ENCODE measurements at places on chromosomes 1 and 21.
A peak's percentile ranks its signal among the peaks of the same experiment; 100 is the strongest.

GRCh38 chr1:235069577-235070563 is 58.8 kb downstream of the TOMM20 start:
- peaks cover 32% of the 10 kb centered on the region for H3K4me1 ChIP-seq
- H3K4me3 ChIP-seq = no peak overlapping the region
- H3K27me3 ChIP-seq = no peaks in the 10 kb centered on the region
- no peak overlapping the region for H3K27ac ChIP-seq
- no peak for DNase-seq

DNA sequence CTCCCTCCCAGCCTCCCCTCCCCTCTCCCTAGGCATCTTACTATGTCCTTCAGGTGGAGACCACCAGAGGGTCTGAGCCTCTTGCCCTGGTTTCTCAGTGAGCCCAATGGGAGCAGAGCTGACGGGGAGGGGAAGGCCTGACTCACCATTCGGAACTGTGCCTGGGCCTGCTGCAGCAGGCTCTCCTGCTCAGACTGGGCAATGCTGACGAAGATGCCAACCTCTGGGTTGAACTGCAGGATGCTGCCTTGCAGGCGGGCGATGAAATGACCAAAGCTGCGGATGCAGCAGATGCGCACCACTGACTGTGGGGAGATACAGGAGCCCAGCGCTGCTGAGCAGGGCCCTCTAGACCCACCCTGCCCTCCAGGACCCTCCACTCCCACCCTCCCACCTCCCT is 11.0 kb upstream of the PAQR6 start:
- peaks cover 11% of the 10 kb centered on the region for H3K4me1 ChIP-seq
- H3K27me3 ChIP-seq = no peaks in the 10 kb centered on the region
- DNase-seq = no peak
- H3K36me3 ChIP-seq = peaks cover 24% of the 10 kb centered on the region

- no peaks in the 10 kb centered on the region for H3K27me3 ChIP-seq
- no peak overlapping the region for H3K4me3 ChIP-seq
- DNase-seq = no peak
These were observed 370.6 kb downstream of the PTPRC start for GRCh38 chr1:199009447-199009846.

DNA sequence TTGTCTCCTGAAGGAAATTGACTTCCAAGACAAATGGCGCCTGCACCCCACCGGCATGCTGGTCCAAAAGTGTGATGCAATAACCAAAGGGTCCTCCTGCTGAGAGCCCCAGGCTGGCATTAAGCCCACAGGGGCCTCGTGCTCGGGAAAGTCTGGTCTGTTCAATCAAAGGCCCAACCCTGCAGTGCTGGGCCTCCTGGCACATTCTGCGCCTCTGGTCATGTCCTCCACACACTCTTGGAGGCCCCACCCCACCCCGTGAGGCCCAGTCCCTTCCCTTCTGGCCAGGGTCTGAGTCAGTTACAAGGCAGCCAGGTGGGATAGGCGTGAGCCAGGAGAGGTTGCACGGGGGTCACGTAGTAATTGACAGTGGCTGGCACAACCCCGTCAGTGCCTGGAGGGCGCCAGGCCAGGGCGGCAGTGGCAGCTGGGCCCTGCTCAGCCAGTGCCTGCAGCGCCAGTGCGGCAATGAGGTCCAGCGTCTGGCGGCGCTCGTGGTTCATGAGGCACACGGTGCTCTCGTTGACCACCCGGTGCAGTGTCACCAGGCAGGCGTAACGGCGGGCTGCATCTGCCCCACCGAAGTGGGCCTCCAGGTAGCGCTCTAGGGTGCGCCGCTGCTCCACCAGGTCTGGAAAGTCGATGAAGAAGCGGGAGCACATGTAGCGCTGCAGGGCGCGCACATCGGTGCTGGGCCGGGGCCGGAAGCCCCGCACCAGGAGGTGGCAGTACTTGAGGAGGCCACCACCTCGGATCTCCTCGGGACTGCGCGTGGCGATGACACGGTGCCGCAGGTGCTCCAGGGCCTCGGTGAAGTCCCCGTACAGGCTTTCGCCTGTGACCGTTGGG is 6.8 kb downstream of the TENT5B start:
- peaks cover 60% of the 10 kb centered on the region for H3K4me1 ChIP-seq
- H3K27ac ChIP-seq = no peak overlapping the region
- DNase-seq = no peak
- H3K36me3 ChIP-seq = no peaks in the 10 kb centered on the region
- peaks cover 5% of the 10 kb centered on the region for H3K27me3 ChIP-seq
- no peak overlapping the region for H3K4me3 ChIP-seq

- no peak for DNase-seq
- no peak overlapping the region for H3K27ac ChIP-seq
- H3K36me3 ChIP-seq = no peaks in the 10 kb centered on the region
- peaks cover 46% of the 10 kb centered on the region for H3K27me3 ChIP-seq
These were observed 1.6 kb downstream of the RAP1GAP start for GRCh38 chr1:21667348-21668231.

DNA sequence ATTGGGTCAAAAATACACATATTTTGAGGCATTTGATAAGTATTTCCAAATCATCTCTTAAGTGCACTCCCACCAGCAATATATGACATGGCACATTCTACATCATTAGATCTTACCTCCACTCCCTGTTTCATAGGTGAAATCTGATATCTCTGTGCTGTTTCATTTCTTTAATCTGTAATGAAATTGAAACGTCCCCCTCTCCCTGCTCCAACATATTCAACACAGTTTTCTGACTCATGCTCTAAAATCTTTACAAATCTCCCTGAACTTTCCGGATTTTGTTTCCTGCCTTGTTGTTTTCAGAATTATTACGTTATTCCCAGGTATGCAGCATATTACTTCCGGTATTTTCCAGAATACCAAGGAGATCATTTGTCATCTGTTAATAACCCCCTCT is 66.1 kb upstream of the AKT3 start:
- no peak overlapping the region for H3K27ac ChIP-seq
- H3K4me3 ChIP-seq = peak overlapping the region; percentile 74
- DNase-seq = no peak
- H3K27me3 ChIP-seq = peaks cover 42% of the 10 kb centered on the region

- peak; percentile 44 for DNase-seq
- peaks cover 11% of the 10 kb centered on the region for H3K4me1 ChIP-seq
- peaks cover 94% of the 10 kb centered on the region for H3K27me3 ChIP-seq
- H3K36me3 ChIP-seq = no peaks in the 10 kb centered on the region
- H3K27ac ChIP-seq = no peak overlapping the region
- peak overlapping the region; percentile 74 for H3K4me3 ChIP-seq
These were observed 1.3 kb upstream of the SYT6 start for GRCh38 chr1:114154963-114155322.

- H3K4me1 ChIP-seq = peaks cover 4% of the 10 kb centered on the region
- H3K36me3 ChIP-seq = no peaks in the 10 kb centered on the region
- no peak for DNase-seq
- no peak overlapping the region for H3K4me3 ChIP-seq
These were observed 30.0 kb upstream of the IRF2BP2 start for GRCh38 chr1:234639961-234640360.

- H3K27ac ChIP-seq = no peak overlapping the region
- H3K36me3 ChIP-seq = no peaks in the 10 kb centered on the region
These were observed 376.9 kb downstream of the GPATCH2 start for GRCh38 chr1:217253985-217254384.

- H3K4me3 ChIP-seq = no peak overlapping the region
- no peaks in the 10 kb centered on the region for H3K27me3 ChIP-seq
- no peaks in the 10 kb centered on the region for H3K36me3 ChIP-seq
- H3K4me1 ChIP-seq = peaks cover 44% of the 10 kb centered on the region
- H3K27ac ChIP-seq = peak overlapping the region; percentile 63
These were observed 22.5 kb downstream of the KIF26B start for GRCh38 chr1:245177071-245177900.

GRCh38 chr1:78607334-78607927 is 12.8 kb upstream of the IFI44L start:
- DNase-seq = no peak
- no peak overlapping the region for H3K4me3 ChIP-seq
- H3K36me3 ChIP-seq = no peaks in the 10 kb centered on the region
- no peaks in the 10 kb centered on the region for H3K4me1 ChIP-seq

- H3K27ac ChIP-seq = no peak overlapping the region
- H3K4me3 ChIP-seq = no peak overlapping the region
- peaks cover 13% of the 10 kb centered on the region for H3K4me1 ChIP-seq
- DNase-seq = no peak
- H3K27me3 ChIP-seq = peaks cover 21% of the 10 kb centered on the region
These were observed 35.4 kb upstream of the CD1D start for GRCh38 chr1:158145173-158145719.

DNA sequence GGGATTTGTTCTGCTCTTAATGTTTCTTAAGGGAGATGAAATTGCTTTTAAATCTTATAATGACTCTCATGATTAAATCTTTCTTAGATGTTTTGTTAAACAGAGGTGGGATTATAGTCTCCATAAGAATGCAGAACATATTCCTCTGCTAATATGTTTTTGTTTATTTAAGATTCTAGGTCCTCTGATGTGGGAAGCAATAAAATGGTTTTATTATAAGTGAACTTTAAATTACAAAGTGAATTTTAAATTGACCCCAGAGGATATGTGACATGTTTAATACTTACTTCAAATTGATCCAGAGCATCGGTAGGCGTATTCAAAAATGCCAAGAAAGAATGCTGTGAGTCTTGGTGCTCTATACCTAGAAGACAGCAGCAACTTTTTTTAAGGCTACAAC is 129.4 kb downstream of the COQ8A start:
- peaks cover 6% of the 10 kb centered on the region for H3K36me3 ChIP-seq
- H3K4me1 ChIP-seq = no peaks in the 10 kb centered on the region
- H3K27me3 ChIP-seq = no peaks in the 10 kb centered on the region
- H3K27ac ChIP-seq = no peak overlapping the region

DNA sequence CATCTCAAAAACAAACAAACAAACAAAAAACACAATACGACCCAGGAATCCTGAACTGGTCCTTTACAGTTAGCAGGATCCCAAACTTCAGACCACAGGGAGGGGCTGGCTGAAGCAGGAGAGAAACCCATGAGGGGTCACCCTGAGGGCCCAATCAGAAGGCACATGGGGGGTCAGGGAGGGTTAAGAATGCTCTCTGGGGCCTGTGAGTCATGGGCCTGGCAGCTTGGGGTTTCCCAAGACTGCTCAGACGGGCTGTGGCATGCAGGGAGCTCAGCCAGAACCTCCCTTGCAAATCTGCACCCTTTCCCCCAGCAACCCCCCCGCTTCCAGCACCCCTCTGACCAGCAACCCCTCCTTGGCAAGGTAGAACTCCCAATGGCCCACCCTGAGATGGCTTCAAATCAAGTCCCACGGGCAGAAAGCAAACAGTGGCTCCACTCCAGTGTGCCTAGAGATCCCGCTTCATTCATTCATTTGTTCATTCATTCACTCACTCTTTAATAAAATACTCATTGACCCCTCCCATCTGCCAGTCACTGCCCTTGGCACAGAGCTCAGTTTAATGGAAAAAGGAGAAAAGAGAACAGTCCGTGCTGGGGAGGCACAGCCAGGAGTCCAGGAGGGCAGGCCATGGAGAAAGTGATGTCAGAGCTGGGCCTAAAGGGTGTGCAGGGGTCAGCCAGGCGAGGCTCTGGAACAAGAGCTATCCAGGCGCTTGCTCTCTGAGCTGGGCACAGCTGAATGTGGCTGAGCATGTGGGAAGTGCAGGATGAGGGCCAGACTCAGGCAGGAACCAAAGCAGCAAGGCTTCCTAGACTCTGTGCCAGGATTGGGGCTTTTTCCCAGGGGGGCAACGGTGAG is 8.2 kb downstream of the UQCRHL start:
- H3K36me3 ChIP-seq = no peaks in the 10 kb centered on the region
- no peak for DNase-seq
- peaks cover 33% of the 10 kb centered on the region for H3K4me1 ChIP-seq
- peaks cover 28% of the 10 kb centered on the region for H3K27me3 ChIP-seq
- H3K27ac ChIP-seq = no peak overlapping the region
- H3K4me3 ChIP-seq = no peak overlapping the region

DNA sequence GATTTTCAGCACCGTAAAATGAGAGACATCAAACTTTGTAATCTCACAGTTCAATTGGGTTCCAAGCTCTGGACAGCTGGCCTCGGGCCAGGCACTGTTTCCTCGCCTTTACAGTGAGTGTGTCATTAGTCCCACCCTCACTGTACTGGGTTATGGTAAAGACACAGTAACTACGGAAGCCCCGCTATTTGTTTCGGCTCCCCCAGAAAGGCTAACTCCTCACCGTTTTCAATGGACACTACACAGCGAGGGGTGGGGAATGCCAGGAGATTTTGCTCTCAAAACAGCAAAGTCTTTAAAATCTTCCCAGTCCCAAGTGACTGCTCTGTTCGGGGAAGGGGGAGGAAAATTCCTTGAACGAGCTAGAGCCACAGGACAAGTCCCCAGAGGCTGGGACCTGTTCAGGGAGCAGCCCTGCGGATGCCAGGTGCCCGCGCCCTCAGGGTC is 757 bp upstream of the SPSB1 start:
- no peak overlapping the region for H3K27ac ChIP-seq
- H3K4me1 ChIP-seq = no peaks in the 10 kb centered on the region
- peaks cover 29% of the 10 kb centered on the region for H3K27me3 ChIP-seq
- no peaks in the 10 kb centered on the region for H3K36me3 ChIP-seq
